ENCODE measurements at places on chromosomes 2 and 18.

DNA sequence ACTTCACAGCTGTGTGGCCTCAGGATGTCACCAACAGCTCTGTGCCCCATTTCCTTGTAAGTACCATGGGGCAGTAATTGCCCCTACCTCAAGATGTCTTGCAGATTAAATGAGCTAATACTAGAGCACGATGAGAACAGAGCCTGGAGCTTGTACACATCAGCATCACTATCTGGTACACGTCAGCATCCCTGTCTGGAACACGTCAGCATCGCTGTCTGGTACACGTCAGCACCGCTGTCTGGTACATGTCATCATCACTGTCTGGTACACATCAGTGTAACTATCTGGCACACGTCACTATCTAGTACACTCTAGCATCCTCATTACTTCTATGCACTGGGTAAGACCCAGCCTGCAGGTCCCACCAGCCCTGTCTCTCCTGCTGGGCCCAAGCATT lies 37.2 kb downstream of the AQP12A start:
- no peak for DNase-seq

DNA sequence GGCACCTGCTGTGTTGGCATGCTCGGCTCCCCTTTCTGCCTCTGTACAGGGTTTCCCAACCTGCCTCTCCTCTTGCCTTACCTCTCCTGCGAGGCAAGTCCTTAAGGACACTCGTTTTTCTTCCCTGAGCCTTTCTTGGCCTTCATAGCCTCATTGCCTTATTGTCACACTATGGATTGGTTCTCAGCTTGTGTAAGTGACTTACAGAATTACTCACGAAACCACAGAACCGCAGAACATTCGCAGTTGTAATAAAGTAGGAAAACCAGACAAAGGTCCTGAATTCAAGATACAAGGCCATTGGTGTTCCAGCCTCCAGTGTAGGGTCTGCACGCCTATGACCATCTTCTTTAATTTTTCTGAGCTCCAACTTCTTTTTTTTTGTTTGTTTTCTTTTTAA lies 317.6 kb upstream of the SMIM21 start:
- DNase-seq, result no peak

GRCh38 chr2:217399291-217399690 lies 539.4 kb upstream of the TNP1 start:
- DNase-seq, result no peak

GRCh38 chr18:78699499-78699898 lies 280.1 kb upstream of the SALL3 start:
- no peak for DNase-seq

- DNase-seq, result no peak
These were observed 126.1 kb downstream of the CTNNA2 start for GRCh38 chr2:79638954-79639353.

- DNase-seq, result no peak
These were observed 690 bp downstream of the SDC1 start for GRCh38 chr2:20224164-20224715.

DNA sequence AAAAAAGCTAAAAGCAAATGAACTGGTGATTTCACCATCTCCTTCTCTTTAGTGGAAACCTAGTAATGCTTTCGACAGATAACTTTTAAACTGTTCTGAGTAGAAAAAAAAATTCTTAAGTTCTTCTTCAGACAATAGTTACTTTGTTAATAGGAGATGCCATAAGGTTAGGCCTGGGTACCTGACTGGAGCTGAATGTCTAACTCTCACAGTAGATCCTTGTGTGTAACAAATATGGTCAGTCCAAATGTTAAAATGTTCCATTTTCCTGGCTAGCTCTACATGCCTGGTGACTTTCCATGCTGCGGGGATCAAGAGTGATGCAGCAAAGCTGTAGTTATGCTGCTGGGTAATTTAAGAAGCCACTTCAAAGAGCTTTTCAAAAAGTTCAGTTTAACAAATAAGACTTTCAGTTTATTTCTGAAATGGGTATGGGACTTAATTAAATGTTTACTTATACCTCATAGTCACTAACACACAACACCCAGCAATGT lies 264.0 kb upstream of the SESTD1 start:
- no peak for DNase-seq

DNA sequence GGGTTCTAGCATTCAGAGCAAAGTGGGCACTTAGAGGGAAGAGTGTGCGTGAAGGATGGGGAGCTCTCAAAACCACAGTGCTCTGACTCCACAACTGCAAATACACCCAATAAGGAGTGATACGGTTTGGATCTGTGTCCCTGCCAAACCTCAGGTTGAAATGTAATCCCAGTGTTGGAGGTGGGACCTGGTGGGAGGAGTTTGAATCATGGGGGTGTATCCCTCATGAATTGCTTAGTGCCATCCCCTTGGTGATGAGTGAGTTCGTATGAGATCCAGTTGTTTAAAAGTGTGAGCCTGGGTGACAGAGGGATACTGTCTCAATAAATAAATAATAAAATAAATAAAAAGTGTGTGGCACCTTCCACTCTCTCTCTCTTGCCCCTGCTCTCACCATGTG lies 50.3 kb upstream of the CCDC85A start:
- no peak for DNase-seq

GRCh38 chr2:60539140-60539539 lies 14.3 kb downstream of the BCL11A start:
- DNase-seq, result no peak

DNA sequence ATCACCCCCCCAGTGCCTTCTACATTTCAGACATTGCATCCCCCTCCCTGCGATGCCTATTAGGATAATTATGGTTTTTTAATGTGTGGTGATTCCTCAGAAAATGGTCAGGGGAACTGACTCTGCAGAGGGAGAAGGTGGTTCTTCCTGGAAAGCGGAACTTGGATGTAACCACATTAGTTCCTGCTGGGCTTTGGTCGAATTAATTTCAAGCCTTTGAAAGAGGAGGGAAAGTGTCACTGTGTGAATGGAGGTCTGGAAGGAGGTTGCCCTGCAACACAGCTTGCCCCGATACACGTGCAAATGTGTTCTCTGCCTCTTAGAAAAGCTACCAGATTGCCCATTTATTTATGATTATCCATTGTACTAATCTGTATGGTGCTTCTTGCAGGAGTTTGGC lies 63.2 kb upstream of the TPO start:
- no peak for DNase-seq

Measured in activated CD4-positive, alpha-beta T cell treated with anti-CD3 and anti-CD28 coated beads, Interleukin-2, amount 50 U/mL, for 48 hours (primary cell).